Left renal pelvis (tissue), 4 donors: ENCODE measurements at places on chromosomes 12 and 14. TPM values are rescaled to one million over a fixed set of nuclear protein-coding genes. Genes with fewer than 3 reads are reported as not detected.

WNT5B gene
- polyA plus RNA-seq, result 6.2 TPM

DBX2 gene
- polyA plus RNA-seq, result not detected

KRT74 gene
- polyA plus RNA-seq, result not detected

SERPINA10 gene
- 0.27 TPM for polyA plus RNA-seq

HOXC12 gene
- 0.04 TPM for polyA plus RNA-seq

DYRK4 gene
- polyA plus RNA-seq, result 59.5 TPM

SLC6A15 gene
- polyA plus RNA-seq, result 1.7 TPM

SERPINA12 gene
- not detected for polyA plus RNA-seq

NOS1 gene
- polyA plus RNA-seq, result 1.1 TPM

NEDD1 gene
- polyA plus RNA-seq, result 31.1 TPM

LTBR gene
- 71.2 TPM for polyA plus RNA-seq

MGST1 gene
- polyA plus RNA-seq, result 35.8 TPM

KLRC1 gene
- 0.49 TPM for polyA plus RNA-seq

AQP6 gene
- polyA plus RNA-seq, result 0.94 TPM

CDCA3 gene
- 29.3 TPM for polyA plus RNA-seq

ACVRL1 gene
- 27.3 TPM for polyA plus RNA-seq
